ENCODE measurements at places on chromosomes 4 and X. TPM values are rescaled to one million over a fixed set of nuclear protein-coding genes. Genes with fewer than 3 reads are reported as not detected.

CHRNA9 gene
- total RNA-seq, result not detected

PCYT1B gene
- total RNA-seq, result 0.05 TPM

FAM241A gene
- total RNA-seq, result 11.3 TPM

LGI2 gene
- total RNA-seq, result 2.0 TPM

SLC38A5 gene
- total RNA-seq, result 0.50 TPM

TBX22 gene
- total RNA-seq, result not detected

CXorf58 gene
- total RNA-seq, result not detected

SOX3 gene
- not detected for total RNA-seq

HS3ST1 gene
- 0.94 TPM for total RNA-seq

TMEM31 gene
- total RNA-seq, result not detected

GLRA2 gene
- total RNA-seq, result not detected

NALF2 gene
- total RNA-seq, result 53.3 TPM

GYPE gene
- 0.35 TPM for total RNA-seq

MAGEB2 gene
- not detected for total RNA-seq

CENPI gene
- 0.27 TPM for total RNA-seq

CFI gene
- 11.6 TPM for total RNA-seq

PRDX4 gene
- total RNA-seq, result 43.6 TPM

RCHY1 gene
- total RNA-seq, result 50.5 TPM

PPARGC1A gene
- total RNA-seq, result 97.2 TPM

XG gene
- 0.32 TPM for total RNA-seq

KDR gene
- 21.2 TPM for total RNA-seq

MTTP gene
- 2.0 TPM for total RNA-seq

HERC5 gene
- total RNA-seq, result 2.0 TPM

AASDH gene
- 5.3 TPM for total RNA-seq

KLHL34 gene
- 3.6 TPM for total RNA-seq

F8A3 gene
- not detected for total RNA-seq
